ENCODE measurements at places on chromosomes 4 and X.

DNA sequence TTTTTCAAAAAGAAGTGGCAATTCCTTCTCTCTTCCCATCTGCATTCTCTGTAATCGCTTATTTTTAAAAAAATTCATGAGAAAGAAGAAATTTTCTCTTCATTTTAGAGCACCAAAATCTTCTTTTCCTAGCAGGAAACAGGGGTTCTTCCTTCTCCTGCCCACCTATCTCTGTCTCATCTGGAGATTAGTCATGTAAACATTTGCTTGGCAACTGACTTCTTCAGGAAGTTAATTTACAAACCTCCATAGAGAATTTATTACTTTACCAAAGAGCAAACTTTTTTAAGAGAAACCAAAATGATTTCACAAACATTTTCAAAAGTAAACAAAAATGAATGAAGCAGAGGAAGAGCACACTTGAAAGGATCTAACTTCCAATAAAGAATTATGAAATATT is 13.5 kb downstream of the TTC29 start:
- DNase-seq: no peak

DNA sequence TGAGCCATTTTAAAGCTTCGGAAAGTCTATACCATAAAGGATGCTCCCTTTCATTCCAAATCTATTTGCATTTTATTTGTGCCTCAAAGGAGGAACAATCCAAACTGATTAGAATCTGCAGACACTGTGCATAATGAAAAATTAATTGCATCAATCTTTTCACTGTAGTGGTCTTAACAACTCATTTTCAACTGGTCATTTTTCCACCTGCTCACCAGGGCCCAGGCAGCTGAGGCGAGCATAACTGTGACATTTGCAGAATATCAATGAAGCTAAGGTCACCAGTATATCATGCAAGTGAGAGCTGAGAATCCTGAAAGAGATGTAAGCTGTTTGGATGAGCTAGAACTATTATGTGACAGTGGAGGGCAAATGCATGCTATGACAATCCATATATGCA is 387.3 kb upstream of the TECRL start:
- no peak for DNase-seq

GRCh38 chr4:115053313-115053712 is 60.1 kb downstream of the NDST4 start:
- no peak for DNase-seq

- DNase-seq: no peak
Observed at GRCh38 chr4:71156616-71157015, 163.2 kb downstream of the DCK start.

DNA sequence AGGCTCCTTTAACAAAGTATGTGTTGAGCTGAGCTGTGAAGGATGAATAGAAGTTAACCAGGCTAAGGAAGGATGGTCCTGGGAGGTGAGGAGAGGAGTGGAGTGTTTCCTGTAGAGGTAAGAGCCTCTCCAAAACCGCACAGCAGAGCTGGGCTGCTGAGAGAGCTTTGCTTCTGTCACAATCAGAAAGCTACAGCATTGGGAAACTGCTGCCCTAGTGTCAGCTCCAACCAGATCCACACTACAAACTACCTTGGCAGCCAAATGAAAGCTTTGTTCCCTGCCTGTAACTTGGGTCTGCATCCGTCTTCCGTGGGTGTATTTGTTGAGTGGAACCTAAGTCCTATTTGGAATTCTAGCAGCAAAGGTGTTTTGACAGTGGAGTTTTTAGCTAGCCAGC is 91.8 kb downstream of the REPS2 start:
- no peak for DNase-seq

DNA sequence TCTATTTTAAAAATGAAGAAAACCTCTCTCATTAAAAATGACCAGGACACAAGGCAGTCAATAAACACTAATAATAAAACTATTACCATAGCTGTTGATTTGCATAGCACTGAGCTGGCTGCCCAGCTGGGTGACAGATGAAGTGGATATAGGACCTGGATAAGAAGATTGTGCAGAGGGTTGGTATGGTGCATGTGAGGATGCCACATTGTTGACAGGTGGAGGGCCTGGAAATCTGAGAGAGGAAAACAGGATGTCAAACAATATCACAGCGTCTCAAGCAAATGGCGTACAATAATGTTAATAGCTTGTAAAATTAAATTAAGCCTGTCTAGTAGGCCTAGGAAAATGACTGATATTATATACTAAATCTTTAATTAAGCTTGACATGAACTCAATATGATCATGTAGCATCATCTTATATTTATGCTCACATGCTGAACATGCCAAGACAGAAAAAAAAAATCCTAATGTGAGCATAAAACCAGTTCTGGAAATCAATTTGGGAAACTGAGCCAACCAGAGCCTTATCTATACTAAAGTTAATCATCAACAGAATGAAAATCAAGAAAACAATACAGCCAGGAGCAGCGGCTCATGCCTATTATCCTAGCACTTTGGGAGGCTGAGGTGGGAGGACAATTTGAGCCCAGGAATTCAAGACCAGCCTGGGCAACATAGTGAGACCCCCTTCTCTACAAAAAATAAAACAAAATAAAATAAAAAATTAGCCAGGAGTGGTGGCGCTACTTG is 18.6 kb downstream of the SEC24D start:
- DNase-seq: no peak

DNA sequence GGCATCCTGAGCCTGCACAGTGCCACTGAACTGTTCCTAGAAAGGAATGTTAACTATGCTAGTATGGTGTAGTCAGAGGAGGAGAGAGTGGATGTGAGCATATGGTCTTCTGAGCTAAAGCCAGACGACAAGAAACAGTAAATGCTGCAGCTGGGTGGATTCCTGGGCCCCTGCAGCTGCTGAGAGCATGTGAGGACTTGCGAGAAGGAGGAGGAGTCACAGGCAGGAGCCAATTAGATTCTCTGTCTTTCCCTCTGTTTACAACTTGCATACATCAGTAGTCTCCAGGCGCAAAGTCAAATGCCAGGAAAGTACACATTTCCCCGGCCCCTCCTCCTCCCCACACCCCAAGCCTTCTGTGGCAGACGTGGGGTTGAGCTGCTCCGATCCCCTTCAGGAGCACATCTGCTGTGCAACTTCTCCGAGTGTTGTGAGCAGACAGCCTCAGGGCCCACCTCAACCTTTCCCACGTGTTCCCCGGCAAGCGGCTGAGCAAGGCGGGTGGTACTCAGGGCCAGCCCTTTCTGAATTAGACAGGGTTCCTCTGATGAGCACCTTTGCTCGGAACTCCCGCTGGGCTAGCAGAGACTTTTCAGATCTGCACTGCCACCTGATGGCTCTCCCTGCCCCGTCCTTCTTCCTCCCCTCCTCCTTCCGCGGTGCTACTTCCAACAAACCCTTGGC is 108.7 kb upstream of the ATP6AP2 start:
- peak; percentile 65 for DNase-seq

- DNase-seq: no peak
Observed at GRCh38 chrX:11426712-11427452, 133.7 kb downstream of the AMELX start.

- no peak for DNase-seq
Observed at GRCh38 chr4:7620086-7620813, 185.5 kb upstream of the PSAPL1 start.

DNA sequence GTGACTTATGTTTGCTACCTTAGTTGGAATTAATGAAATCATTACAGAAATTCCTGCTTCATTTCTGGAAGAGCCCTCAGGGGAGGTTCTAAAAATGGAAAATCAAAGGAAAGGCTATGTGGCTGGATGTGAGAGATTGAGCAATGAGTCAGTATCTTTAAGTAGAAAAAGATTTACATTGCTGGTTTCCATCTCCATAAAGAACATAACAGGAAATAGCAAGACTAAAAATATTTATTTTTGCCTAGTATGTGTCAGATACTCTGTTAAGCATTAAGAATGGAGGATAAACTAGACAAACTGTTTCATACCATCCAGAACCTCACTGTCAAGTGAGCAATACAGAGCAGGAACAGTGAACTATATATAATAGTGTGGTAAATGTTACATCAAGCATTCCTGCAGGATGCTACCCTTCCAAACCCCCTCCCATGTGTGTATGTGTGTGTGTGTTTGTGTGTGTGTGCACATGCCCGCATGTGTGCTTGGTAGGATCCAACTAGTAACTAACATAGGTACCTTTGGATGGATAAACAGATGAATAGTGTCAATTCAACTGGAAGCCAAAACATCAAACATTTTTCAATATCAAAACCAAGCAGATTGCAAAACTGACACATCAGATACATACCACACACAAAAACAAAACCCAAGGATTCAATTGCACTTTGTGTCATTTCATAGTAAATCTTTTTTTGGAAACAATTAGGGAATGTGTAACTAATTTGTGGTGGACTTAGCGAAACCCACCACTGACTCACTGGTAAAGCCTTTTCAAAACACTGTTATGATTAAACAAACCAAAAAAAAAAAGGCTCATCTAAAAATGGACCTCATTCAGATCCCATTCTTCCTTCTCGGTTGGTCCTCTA is 223.4 kb downstream of the SHROOM3 start:
- no peak for DNase-seq

DNA sequence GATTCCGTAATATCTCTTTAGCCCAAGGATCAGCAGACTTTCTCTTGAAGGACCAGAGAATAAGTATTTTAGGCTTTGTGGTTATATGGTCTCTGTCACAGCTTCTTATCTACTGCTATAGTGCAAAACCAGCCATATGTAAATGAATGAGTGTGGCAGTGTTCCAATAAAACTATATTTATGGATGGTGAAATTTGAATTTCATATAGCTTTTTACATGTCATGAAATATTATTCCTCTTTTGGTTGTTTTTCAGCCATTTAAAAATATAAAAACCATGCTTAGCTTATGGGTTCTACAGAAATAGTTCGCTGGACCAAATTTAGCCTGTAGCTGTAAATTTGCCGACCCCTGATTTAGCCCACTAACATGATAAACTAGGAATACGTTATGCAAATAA is 18.0 kb upstream of the MSMO1 start:
- DNase-seq: no peak

DNA sequence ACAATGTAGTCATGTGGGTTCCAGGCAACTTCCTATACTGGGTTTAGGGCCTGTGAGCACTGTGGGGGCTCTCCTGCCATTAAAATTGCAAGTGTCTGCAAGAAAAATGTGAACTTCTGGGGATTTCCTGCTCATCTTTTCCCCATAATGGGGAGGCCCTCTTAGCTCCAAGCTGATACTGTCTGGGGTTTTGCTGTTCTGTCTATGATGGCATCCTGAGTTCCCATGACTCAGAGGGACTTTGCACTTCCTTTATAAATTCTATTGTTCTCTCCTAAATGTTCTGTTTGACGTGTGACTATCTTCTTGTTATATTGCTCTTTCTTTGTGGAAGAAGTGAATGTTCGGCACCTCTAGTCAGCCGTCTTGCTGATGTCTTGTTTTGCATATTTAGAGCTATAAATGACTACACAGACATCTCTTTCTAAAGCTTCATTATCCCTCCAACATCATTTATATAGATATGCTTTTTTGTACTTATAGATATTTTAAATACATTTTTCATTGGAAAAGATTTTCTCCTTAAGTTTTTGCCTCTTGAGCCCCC is 465.8 kb downstream of the NAF1 start:
- DNase-seq: no peak

DNA sequence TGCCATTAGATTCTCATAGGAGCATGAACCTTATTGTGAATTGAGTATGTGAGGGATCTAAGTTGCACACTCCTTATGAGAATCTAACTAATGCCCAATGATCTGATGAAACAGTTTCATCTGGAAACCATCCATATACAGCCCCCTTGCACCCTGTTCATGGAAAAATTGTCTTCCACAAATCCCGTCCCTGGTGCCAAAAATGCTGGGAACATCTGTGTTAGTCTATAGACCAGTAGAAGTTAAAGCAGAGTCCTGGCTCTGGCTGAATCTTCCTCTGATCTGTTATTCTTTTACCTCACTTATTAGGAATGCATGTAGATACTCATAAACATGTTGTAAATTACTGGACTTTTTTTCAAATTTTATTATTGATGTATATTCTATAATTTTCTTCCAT is 29.2 kb downstream of the SULT1B1 start:
- DNase-seq: peak; percentile 70

- DNase-seq: no peak
Observed at GRCh38 chr4:81319657-81320056, 104.6 kb upstream of the PRKG2 start.

- no peak for DNase-seq
Observed at GRCh38 chr4:81814987-81815541, 343.4 kb upstream of the RASGEF1B start.

DNA sequence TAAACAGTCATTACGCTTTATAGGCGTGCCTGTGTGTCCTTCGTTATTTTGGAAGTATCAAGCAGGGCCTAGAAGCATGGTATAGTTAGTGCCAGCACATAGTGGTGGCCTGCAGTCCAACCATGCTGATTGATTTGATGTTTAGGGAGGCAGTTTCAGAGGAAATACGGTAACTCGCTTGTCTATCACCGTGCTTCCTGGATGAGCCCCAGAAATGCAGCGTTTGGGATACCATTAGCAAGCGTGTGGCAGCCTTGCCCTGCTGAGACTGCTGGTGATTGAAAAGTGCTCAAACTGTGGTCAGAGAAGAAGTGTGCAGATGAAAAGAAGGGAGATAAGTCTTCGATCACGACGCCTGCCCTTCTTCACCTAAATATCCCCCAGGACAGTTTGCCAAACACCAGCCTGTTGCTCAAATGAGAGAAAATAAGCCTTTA is 158.4 kb downstream of the CHIC2 start:
- peak; percentile 78 for DNase-seq

DNA sequence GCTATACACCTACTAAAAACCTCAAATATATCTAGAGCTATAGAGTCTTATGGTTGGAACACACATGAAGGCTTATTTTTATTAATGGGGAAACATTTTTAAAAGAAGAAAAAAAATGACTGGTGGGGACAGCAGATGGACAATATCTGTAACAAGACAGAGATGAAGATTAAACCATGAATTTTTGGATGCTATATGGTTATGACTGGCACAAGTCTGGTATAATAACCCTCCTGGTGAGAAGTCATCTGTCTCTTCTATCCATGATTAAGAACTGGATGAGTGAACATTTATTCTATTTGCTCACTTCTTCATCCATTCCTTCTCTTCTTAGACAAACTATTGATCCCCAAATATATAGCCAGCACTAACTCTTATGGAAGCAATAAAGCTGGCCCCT is 104.4 kb downstream of the EFHC2 start:
- no peak for DNase-seq
